ENCODE measurements at places on chromosomes 4 and X. TPM values are rescaled to one million over a fixed set of nuclear protein-coding genes. Genes with fewer than 3 reads are reported as not detected.

CWH43 gene
- total RNA-seq = not detected

RNF128 gene
- total RNA-seq = 0.12 TPM

CFP gene
- total RNA-seq = 0.14 TPM

ARMCX4 gene
- total RNA-seq = 0.34 TPM

NDNF gene
- not detected for total RNA-seq

GABRG1 gene
- total RNA-seq = not detected

TIGD4 gene
- total RNA-seq = 0.18 TPM

GAGE12F gene
- not detected for total RNA-seq

CSAG1 gene
- 0.46 TPM for total RNA-seq

SLC10A7 gene
- 1.7 TPM for total RNA-seq

TAF7L gene
- not detected for total RNA-seq

MAGEB17 gene
- total RNA-seq = not detected

OTUD6A gene
- not detected for total RNA-seq

SHROOM3 gene
- total RNA-seq = 11.1 TPM

CACNA1F gene
- not detected for total RNA-seq

VCX gene
- not detected for total RNA-seq
